ENCODE measurements at places on chromosomes 16 and 17.
A peak's percentile ranks its signal among the peaks of the same experiment; 100 is the strongest.

DNA sequence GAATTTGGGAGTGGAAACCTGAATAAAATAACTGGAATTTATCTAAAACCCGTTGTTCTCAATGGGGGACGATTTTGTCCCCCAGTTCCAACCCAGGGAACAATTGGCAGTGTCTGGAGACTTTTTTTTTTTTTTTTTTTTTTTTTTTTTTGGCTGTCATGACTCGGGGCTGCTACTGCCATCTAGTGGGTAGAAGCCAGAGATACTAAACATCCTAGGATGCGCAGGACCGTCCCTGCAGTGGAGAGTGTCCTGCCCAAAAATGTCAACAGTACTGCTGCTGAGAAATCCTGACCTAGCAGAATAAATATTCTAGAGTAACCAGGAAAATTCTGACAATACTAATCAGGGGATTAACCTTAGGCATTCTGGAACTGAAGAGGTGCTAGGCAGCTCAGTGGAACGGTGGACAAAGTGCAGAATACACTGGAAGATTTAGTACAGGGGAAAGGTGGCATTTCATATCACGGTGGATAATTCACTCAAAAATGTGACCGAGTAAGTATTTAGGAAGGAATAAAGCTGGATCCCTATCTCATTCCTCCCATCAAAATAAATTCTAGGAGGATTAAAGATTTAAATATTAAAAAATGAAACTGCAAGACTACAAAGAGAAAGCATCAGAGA lies 107.6 kb downstream of the SPECC1 start:
- peak; percentile 62 for DNase-seq

GRCh38 chr17:27959382-27959709 lies 66.2 kb upstream of the LYRM9 start:
- DNase-seq, result no peak

DNA sequence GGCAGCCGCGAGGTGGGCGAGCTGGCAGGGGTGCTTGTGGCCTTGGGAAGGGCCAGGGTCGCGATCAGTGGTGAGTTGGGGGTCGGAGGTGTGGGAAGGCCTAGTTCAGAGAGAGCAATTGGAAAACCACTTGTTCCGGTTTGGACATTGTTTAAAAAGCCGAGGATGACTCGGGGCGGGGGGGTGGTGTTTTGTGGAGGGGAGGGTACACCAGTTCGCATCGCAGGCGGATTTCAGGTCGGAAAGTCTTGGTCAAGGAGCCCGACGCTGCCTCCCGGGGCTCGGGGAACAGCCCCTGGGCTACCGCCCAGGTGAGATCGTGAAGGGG lies 66.4 kb downstream of the KPNA2 start:
- DNase-seq, result no peak

GRCh38 chr17:56478836-56479447 lies 114.6 kb upstream of the NOG start:
- DNase-seq, result no peak

GRCh38 chr16:68079626-68080344 lies 5.4 kb upstream of the NFATC3 start:
- peak; percentile 82 for DNase-seq

GRCh38 chr16:17379121-17379571 lies 91.6 kb downstream of the XYLT1 start:
- peak; percentile 57 for DNase-seq

DNA sequence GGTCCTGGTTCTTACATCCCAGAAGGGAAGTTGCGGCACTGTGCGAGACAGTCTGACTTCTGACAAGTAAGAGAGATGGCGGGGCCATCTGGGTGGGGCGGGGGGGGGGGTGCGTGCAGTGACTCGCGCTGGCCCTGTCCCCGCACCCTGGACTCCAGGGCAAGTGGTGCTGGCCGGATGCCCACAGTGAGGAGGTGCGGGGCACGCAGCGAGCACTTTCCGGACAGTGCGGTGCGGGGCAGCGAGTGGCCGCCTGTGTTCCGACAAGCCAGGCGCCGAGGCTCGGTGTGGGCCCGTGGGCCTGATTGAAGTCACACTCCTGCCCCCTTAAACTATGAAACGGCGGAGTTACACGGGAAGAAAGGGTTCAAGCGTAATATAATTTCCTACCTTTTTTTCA lies 106.4 kb downstream of the BANP start:
- DNase-seq, result no peak

DNA sequence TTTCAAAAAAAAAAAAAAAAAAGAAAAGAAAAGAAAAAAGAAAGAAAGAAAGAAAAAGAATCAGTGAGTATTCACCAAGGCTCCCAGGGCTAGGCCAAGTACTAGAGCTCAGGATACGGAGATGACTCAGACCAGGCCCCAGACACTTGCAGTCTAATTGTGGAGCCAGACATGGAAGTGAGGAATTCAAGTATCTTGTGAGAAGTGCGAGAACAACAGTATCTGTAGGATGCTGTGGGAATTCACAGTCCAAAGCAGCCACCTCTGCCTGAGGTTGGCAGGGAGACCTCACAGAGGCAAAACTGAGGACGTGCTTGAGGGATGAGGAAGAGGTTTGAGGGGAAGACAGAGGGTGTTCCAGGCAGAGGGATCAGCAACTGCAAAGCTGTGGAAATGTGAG lies 14.0 kb upstream of the ALDOA start:
- DNase-seq, result no peak

GRCh38 chr16:85856585-85856984 lies 42.4 kb upstream of the IRF8 start:
- DNase-seq, result no peak

DNA sequence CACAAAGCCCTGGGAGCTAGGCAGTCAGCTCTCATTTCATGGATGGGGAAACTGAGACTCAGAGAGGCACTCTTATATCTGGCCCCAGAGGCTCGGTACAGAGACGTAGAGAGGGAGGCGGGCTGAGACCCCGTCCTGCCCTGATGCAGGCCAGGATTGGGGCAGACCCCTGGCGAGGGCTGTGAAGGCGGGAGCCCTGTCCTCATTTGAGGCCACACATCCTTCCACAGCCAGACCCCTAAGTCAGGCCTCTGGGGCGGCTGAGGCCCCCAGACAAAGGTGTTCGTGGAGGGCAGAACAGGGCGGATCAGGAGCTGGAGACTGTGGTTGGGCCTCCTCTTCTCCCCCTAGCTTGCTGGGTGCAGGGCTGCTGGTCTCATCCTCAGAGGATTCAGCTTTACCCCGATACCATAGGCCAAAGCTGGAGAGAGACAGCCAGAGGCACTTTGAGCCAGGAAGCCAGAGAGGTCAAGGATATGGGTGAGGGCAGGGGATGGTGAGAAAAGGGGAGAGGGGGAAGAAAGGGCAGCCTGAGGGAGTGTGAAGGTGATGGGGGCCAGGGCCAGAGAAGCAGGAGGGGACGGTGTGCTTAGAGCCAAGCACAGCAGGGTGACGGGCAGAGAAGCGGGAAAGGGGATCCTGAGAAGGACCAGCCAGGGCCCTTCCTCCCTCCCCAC lies 805 bp upstream of the SCARF1 start:
- no peak for DNase-seq

DNA sequence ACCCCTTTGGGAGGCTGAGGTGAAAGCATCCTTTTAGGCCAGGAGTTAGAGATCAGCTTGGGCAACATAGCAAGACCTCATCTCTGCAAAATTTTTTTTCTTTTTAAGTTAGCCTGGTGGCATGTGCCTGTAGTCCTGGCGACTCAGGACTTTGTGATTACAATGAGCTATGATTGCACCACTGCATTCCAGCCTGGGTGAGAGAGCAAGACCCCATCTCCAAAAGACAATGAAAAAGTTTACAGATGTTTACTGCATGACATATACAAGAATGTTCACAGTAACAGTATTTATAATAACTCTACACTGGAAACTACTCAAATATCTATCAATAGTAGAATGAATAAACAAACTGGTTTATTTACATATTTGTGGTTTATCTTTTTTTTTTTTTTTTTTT lies 33.1 kb upstream of the CCL22 start:
- DNase-seq, result no peak

DNA sequence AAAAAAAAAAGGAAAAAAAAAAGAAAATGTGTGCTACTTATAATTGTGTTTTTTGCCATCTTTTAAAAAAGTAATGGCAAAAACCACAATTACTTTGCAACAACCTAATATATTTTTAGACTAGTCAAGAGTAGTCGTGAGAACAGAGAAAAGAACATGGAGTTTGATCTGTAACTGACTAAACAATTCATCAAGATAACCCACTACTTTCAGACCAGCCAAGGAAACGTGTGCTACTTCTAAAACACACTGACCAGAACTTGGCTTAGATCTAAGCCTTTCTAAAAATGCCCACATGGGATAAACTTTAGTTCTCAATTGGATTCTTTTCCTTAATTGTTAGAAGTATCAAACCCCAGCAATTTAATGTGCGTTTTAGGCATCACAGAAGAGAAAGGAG lies 616 bp downstream of the PECAM1 start:
- DNase-seq, result no peak

- DNase-seq, result no peak
Measured at GRCh38 chr17:66625311-66625767, 209.6 kb upstream of the CACNG5 start.

GRCh38 chr17:50389534-50389933 lies 7.8 kb downstream of the LRRC59 start:
- DNase-seq, result no peak

DNA sequence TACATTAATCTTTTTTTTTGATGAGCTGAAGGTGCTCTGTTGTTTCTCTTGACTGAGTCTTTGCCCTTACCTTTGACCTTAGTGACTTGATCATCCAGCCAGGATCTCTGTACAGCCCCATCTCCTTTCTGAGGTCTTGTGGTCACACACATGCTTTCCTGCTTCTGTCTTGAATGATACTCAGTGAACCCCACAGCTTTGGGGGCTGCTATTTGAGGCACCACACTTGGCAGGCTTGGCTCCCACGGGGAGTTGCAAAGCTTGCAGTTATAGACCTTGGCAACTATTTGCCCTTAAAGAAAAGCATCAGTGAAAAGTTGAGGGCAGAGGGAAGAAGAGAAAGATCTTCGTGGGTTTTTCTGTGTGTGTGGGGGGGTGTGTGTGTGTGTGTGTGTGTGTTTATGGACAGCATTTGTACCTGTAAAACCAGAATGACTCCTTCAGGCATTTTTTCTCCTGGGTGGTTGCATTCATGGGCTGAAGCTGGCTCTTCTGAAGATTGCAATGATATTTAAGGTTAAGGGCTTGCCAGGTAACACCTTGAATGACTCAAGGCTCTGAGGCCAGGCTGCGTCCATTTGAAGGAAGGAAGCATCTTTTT lies 101.6 kb downstream of the MSI2 start:
- DNase-seq, result no peak

GRCh38 chr17:44539673-44540072 lies 17.6 kb upstream of the FZD2 start:
- no peak for DNase-seq

GRCh38 chr17:20278805-20279204 lies 188.5 kb downstream of the LGALS9B start:
- DNase-seq, result no peak

DNA sequence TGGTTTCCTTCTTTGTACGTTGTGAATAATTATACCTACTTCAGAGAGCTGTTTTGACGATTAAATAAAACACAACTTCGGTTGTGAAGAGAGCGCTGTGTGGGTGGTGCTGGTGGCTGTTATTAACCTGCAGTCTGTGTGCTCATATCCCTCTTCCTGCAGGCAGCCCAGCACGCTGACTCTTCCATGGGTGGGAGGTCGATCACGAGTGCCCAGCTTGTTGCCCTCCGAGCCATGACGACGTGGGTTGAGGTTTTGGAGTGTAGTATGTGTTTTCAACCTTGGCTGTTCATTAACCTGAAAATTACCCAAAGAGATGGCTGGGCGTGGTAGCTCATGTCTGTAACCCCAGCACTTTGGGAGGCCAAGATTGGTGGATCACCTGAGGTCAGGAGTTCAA lies 11.3 kb upstream of the GCSH start:
- DNase-seq, result no peak

DNA sequence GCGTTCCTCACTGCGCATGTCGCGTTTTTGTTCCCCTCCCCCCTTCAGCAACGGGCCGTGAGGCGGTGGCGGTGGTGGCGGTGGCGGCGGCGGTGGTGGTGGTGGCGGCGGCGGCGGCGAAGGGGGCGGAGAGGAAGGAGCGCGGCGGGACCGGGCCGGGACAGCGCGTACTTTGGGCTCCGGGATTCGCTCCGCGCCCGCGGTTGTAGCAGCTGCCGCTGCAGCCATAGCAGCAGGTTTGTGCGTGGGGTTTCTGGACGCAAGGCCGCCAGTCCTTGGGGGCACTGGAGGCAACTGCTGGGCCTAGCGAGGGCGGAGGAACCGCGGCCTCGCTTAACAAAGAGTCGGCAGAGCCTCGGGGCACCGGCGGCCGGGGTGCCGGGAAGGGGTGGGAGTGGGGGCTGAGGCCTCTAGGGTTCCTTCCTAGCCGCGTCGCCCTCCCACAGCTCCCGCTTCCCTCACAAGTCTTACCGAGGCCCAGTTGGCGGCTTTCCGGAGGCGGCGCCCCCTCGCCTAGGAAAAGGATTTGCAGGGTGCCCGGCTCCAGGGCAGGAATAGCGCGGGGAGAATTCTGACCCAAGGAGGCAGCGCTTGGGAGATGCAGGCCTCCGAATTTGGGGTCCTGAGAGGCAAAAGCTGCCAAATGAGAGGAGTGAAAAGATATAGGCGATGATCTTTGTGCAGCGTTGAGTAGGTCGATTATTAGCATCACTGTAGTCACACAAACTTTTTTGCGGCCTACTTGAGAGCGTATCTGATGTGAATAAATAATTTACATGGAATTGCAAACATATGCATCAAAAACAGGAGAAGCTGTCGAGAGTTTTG lies at the start of gene DDX42:
TSS of gene DDX42 (plus strand) at position 30 of the 828 bp plus-strand sequence. CDS start 12,880 bp downstream, outside the sequence.
- DNase-seq, result peak; percentile 92

DNA sequence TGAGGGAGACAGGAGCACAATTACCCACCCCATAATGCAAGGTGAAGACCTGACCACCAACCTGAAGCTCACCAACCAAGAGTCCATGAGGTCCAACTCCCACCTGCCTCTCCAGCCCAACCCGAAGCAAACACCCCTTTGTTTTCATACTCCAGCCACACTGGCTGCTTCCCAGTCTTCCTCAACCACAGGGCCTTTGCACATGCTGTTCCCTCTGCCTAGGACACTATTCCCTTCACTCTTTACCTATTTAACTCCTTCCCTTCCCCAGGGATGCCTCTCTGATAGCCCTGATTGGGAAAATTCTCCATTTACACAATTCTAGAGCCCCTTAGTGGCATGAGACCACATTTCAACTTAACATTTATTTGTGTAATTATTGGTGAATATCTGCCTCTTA lies 86.0 kb downstream of the VAT1L start:
- DNase-seq, result no peak

DNA sequence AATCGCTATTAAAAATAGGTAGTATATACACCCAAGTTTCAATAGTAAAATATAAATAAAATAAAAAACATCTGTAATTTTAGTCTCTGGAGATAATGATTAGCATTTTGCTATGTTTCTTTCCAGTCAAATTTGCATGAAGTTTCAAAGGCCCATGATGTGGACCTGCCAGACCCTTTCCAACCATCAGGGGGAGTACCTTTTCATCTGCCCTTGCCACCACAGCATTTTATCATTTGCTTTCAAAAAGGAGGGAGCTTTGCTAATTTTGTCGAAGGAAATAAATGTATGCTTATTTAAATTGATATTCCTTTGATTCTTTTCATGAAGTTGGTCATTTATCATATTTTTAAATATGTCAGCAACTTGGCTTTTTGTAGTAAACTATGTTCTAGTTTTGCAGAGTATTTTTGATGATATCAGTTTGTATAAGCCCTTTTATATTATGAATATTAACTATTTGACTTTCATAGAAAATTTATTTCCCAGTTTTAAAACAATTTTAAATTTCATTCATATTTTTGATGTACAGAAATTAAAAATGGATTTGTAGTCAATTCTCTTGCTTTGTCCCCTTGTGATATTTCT lies 115.2 kb upstream of the NETO2 start:
- no peak for DNase-seq
